Foreskin keratinocyte (primary cell): ENCODE measurements at places on chromosomes 1 and 21.

GRCh38 chr1:19483261-19483660 is 2.1 kb downstream of the CAPZB start:
- no peak for DNase-seq

DNA sequence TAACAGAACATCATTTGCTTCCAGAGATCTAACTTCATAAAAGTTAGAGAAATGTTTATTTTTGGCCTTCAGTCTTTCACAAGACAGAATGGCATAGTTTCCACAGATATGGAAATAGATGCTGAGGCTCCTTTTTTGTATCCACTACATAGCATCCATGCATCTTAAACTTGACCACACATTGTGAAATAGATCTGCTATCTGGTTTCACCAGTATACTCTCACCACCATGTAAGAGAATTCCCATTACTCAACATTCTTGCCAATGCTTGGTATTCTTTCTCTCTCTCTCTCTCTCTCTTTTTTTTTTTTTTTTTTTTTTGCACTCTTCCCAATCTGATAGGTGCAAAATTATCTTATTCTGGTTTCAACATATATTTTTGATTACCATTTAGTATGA is 52.1 kb upstream of the PRMT6 start:
- DNase-seq = no peak

DNA sequence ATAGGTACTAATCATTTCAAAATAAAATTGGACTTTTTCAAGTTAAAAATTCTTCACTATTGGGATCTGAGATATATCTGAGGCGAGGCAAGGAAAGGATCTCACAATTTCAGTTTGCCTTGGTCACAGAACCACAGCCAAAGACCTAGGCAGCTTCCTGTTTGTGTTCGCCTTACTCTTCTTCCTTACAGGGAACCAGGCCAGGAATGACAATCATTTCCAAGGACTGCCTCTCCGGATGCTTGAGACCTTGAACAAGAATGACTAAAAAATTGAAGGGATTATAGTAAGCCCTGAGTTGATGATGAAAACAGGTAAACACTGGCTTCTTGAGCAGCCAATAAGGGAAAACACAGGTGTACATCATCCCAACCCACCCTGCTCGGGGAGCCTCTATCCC is 35.2 kb upstream of the SERBP1 start:
- DNase-seq = no peak

GRCh38 chr1:209845408-209845725 is 17.6 kb downstream of the UTP25 start:
- DNase-seq = no peak

GRCh38 chr1:108049178-108049819 is 84.3 kb upstream of the VAV3 start:
- DNase-seq = no peak

DNA sequence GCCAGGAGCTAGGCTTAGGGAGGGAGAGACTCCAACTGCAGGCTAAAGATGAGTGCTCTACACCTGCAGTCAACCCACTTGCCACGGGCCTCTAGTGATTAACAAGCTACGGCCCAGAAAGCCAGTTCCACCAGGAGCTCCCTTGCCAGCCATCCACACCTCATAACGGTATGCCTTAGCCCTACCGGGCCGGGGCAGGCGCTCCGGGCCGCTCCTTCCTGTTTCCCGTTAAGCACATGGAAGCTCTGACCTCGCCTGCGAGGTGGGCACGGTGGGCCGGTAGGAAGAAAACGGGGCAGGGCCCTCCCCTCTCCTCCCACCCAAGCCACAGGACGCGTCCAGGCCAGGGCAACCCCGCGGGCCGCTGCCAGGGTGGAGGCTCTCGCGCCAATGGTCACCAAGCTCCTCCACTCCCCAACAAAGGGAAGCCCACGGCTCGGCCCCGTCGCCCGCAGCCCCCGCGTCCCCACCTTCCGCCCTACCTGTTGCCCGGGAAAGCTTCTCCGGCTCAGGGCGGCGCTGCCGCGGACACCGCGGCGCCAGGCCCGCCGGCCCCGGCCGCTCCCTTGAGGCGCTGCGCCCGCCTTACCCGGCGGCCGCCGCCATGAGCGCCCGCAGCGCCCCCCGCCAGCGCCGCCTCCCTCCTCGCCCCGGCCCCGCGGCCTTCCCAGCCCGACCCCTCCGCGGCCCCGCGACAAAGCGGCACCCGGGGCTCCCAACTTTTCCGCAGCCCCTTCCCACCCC is 627 bp downstream of the CERS2 start:
- no peak for DNase-seq

DNA sequence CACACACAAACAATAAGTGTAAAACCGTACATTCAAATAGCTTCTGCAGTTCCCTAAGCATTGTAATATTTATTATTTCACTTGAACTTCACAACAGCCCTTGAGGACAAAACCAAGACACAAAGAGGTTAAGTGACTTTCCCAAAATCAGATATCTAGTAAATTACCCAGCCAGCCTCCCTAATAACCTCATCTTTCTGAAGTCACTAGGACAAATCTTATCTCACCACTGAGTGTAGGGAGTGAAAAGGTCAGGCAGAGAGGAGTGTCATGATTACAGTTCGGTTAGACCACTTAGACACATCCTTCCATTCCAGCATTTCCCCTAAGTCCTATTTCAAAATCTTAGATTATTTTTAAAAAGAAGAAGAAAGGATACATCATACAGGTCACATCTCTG is 377.3 kb upstream of the NFIA start:
- DNase-seq = no peak

DNA sequence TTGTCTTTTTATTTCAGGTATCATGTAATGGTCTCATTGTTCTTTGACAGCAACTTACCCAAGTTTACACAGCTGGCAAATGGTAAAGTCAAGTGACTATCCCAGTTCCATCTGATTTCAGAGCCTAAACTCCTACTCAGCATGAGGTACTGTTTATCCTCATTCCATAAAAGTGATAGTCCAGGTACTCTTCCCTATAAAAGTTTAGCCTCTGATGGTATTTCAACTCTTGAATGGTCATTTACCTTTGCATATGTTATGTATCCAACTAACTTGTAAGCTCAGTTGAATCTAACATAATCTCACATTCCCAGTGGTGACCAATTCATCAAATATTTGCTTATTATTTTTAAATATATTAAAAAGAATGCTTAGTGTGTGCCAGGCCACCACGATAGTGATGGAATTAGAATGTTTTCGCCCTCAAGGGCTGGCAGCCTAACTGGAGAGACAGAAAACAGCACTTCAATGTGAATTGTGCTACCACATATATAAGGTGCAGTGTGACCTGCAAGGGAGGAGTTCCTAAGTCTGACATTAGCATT is 307.1 kb downstream of the CTH start:
- no peak for DNase-seq

GRCh38 chr1:201785291-201785690 is 43.7 kb upstream of the IPO9 start:
- DNase-seq = peak; percentile 99

DNA sequence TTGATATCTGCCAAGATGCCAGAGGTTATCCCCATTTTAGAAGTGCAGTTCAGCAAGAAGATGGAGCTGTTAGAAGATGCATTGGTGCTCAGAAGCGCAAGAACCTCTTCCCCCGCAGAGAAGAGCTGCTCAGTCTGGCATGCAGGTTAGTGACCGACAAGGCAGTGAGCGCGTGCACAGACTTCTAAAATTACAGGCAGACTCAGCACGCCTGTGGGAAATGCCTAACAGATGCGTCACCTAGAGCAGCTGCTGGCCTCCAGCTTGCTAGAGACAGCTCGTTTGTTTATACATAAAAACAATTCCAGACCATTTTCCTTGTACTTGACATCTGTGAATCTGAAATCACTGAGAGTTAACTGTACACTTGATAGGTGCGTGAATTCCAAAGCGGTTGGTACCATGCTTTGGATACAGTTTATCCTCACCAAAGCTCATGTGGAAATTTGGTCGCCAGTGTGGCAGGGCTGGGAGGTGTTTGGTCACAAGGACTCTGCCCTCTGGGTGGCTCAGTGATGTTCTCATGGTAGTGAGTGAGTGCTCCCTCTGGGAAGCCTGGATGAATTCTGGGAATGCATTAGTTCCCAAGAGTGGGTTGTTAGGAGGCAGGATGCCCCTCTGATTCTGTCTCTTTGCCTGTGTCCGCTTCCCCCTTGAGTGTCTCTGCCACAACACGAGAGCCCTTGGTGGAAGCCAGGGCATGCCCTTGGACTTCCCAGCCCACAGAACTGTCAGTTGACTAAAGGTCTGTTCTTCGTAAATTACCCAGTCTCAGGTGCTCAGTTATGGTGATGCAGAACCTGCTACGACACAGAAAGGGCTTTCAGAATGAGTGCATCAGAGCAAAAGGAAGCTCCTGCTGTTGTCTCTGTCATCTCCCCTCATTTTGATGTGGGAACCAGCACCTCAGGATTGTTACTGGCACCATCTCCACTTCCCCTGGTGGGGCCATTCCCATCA is 24.4 kb downstream of the SNAP47 start:
- peak; percentile 88 for DNase-seq
